Cerebellar cortex (tissue), 1 donor: ENCODE measurements at places on chromosomes 12 and 14.

DNA sequence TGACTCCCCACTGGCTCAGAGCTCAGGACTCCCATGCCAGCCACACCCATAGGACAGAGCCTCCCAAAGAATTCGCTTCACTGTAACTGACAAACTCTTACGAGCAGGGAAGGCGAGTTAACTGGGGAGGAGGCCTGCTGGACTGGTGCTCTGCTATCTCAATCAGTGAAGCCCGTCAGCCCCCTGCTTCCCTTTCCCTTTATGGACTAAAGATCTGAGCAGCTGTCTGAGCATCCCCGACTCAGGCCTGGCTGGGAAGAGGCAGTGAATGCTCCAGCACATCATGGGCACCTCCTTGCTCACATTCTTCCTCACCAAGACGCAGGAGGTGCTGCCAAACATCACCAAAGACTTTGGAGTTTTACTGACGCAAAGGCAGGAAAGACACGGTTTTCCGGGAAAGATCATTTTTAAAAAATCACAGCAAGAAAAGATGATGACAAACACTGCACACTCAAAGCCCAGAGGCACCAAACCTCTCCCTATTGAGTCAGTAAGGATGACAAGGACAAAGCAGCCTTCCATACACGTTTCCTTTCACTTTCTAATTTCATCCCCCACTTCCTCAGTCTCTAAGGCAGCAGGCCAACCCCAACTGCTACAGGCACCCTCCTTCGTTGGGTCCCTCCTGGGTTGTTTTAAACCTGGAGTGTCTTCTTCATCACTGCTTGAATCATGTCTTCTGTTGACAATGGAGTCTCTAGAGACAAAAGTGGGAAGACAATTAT is 45.0 kb upstream of the P2RX7 start:
- no peak for DNase-seq

DNA sequence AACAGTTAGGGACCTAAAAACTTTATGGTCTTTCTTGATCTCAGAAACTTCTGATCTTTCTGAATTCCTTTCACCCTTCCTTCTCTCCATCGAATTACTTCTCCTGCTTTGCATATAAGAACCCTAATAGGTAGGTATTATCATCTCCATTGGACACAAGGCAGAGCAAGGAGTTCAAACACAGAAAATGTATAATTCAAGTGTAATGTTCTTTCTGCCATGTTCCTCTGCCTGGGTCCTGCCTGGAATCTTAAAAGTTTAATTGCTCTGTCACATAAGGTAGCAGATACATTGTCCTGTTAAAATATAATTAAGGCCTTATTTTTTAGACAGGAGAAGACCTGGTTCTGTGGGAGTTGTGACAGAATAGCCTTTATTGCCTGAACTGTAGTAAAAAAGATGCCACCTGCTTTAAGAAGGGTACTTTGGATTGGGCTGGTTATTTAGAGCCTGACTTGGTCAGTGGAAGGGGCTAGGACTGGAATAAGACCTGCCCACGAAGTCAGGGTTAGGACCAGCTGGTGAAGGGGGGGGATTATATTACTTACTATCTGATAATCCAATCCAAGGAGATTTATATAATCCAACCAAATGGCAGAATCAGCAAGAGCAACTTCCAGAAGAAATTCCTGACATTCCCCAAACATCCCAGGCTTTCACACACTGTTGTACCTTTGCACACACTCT is 10.4 kb downstream of the G2E3 start:
- DNase-seq: no peak

DNA sequence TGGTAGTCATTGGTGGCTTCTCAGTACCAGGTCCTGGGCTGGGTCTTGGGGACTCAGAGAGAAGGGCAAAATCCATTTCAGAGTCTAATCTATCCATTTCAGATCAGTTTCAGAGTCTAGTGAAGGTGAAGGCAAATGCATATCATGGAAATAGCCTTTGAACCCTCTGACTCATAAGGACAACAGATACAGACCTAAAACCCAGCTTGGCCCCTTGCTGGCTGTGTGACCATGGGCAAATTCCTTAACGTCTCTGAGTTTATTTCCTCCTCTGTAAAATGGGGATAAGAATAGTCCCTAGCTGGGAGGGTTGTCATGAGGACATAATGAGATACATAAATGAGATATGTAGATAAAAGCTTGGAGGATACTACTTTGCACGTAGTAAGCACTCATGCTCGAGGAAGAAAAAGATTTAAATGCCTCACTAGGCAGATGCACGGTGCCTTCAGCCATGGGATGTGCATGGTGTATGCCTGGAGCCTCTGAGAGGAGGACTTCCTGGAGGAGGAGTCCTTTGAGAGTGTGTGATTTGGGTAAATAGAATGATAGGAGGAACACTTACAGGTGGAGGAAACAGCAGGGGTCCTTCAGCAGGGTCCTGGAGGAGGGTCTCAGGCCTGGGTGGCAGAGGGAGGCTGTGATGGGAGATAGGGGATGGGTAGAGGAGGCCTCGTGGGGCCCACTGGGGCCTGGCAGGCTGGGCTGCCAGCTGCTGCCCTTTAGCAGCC is 8.0 kb downstream of the DTX1 start:
- no peak for DNase-seq

- no peak for DNase-seq
Observed at GRCh38 chr14:104746071-104746545, 6.8 kb upstream of the SIVA1 start.

- DNase-seq: no peak
Observed at GRCh38 chr12:39763890-39764169, 144.2 kb upstream of the ABCD2 start.
